ENCODE measurements at places on chromosomes 2 and 18.

DNA sequence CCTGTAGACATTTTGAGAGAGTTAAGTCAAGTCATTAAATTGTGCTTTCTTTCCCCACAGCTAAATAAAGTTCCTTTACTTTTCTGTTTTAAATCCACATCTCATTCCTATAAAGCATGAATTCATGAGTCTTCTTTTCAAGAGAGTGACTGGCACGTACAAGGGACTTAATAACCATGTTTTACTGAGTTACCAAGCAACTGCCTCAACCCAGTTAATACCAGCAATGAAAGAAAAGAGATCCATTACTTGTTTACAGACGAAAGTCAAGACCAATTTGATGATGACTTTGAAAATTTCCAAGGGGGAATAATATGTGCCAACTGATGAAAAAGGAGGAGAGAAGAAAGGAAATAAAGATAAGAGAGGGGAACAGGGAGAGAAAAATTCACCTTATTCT, 1082.5 kb upstream of the GYPC start:
- no peak for DNase-seq

DNA sequence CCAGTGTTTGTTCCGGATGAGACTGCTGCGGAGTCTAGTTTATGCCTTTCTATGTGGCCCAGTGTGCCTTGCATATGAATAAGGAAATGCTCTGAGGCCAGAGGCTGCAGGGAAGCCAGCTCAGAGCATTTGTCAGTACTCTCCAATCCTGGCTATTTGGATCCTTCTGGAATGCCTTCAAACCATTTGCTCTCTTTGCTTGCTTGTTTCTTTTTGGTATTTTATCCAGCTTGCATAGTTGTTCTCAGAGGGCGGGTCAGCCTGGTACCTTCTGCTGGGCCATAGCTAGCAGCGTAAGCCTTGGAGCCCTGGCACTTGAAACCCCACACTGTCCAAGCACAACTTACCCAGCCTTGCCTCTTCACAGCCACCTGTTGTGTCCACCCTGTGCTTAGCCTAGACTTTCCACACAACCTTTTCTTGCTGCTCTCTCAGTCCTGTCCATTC, 20.5 kb downstream of the CENPO start:
- no peak for DNase-seq

GRCh38 chr2:169664600-169664977, 29.6 kb downstream of the CFAP210 start:
- peak; percentile 28 for DNase-seq

DNA sequence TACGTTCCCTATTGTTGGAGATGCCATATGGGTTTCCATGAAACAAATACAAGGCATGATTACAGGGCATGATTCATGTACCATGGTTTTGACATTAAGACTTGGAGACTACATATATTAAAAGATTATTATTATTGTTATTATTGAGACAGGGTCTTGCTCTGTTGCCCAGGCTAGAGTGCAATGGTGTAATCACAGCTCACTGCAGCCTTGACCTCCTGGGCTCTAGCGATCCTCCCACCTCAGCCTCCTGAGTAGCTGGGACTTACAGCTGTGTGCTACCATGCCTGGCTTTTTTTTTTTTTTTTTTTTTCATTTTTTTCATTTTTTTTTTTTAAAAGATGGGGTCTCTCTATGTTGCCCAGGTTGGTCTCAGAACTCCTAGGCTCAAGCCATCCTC, 69.1 kb downstream of the MYOM1 start:
- DNase-seq, result no peak

DNA sequence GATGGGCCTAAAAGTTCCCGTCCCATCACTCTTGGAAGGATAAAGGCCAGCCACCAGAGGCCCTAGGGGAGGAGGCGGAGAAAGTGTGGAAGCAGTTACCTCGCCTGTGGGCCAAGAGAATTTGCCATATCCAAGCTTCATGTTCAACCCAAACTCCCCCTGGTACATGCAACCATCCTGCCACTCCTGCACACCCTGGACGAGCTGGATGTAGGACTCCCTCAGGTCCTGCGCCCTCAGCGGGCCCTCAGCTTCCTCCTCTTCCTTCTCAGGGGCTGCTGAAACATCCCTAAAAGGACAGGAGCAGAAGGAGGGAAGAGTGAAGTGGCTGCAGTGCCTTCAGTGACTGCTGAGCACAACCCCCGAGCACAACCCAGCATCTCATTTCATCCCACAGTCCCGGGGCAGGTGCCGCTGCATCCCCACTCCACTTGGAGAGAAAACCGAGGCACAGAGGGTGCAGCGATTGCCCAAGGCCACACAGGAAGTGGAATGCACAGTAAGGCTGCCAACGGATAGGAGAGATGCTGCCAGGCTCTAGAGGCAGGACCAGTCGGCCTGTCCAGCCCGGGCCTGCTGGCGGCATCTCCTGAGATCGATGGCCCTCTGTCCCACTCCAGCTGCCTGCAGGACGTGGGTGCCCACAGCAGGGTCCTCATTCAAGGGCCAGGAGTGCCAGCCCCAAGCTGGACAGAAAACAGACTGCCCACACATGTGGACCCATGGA, 2.9 kb downstream of the ANKMY1 start:
- DNase-seq, result no peak

GRCh38 chr2:187644486-187644885, 90.3 kb upstream of the TFPI start:
- no peak for DNase-seq

- DNase-seq, result no peak
Measured at GRCh38 chr2:181851726-181852125, 39.8 kb upstream of the ITPRID2 start.

DNA sequence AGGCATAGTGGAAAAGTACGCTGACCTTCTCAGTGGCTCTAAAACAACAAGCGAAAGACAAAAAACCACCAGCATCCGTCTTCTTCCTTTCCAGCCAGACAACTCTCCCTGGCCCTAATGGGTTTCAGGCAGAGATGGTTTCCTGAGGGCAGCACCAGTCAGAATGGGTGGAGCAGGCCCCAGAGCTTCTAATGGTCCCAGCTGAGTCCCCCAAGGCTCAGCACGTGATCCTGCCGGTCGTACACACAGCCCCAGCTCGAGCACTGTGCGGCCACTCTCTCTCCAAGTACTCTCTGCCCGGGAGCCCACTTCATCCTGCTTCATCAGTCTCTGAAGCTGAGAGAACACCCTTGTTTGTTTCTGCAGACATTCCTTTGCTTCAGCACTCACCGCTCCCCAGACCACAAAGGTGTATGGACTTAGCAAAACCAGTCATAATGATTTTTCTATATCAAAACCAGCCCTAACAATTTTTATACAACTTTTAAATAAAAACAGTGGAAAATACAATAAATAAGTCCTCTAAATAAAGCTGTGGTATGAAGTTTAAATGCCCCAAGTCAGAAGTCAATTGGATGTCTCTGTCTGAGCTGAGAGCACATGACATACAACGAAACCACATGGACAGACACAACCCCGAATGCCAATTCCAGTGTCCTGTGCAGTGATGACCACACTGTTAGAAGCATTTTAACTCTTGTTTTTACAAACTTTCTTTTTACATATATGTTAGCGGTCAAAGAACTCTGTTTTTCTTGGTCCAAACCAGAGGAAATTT, 63.9 kb downstream of the PARD6G start:
- no peak for DNase-seq

DNA sequence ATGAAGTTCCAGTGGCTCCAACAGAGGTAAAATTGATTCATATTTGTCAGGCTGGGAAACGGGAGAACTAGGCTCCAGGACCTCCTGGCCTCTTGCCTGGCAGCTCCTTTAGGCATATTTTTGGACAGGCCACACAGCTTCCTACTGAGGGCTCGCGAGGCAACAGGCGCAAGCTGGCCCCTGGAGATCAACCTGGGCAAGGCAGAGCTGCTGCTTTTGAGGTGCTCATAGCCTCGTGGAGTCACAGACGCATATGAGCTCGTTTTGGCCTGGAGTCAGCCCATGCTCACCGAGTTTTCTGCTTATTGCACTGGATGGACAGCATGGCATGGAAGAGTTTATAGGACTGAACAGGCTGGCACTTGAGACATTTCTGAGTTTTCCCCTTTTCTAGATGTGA, 97.7 kb downstream of the CAPN13 start:
- DNase-seq, result no peak

- peak; percentile 37 for DNase-seq
Measured at GRCh38 chr18:33951031-33951430, 273.7 kb downstream of the NOL4 start.

DNA sequence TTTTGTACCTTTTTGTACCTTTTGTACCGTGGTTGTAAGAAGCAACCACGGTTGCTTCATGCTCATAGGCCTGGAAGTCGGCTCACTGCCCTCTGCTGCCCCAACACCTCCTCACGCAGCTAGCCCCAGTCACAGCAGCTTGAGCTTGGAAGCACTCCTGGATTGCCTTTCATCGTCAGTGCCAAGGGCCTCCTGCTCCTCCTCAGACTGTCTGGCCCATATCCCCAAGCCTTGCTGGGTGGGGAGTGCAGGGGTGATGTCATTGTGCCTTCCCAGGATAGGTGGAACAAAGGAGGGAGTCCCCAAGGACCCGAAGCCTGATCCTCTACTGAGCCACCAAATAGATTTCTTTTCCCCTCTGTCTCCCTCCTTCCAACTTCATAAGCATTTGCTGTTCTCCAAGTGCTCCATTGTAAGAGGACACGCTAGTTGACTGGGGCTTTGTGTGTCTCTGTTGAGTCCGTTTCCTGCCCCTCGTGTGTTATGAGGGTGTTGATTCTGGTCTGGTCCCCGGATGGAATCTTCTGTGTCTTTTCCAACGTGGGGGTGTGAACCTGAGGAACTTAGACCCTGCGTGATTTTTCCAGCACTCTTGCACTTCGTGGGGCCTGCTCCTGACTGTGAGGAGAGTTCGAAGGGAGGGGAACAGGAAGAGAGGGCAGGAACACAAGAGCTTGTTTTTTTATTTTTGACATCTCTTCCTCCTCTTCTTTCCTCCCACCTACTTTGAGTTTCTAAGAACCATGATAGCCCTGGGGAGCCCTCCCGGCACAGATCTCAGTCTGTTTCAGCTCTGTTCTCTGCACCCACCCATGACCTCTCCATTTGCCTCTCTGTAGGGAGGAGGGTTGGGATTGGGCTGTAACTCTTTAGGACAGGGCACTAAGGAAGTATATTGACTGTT, 127.2 kb upstream of the EML6 start:
- DNase-seq, result no peak

DNA sequence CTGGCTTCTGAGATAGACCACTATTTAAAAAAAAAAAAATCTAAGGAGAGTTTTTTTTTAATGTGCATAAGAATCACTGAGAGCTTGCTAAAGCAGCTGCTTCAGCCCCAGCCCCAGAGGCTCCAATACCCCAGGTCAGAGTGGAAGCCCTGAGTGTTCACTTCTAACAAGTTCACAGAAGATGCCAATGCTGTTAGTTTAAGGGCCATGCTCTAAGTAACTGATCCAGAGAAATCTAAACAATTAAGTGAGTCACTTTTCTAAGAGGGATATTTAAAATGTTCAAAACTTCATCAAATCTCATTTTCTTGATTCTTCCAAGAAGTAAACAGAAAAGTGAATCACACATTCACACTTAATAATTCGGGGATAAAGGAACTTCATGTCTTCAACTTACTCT, 126.4 kb upstream of the CD226 start:
- no peak for DNase-seq

Data from fibroblast of skin of left quadriceps (primary cell).